Fibroblast of villous mesenchyme (primary cell): ENCODE measurements at places on chromosomes 2 and 18. TPM values are rescaled to one million over a fixed set of nuclear protein-coding genes. Genes with fewer than 3 reads are reported as not detected.

DNA sequence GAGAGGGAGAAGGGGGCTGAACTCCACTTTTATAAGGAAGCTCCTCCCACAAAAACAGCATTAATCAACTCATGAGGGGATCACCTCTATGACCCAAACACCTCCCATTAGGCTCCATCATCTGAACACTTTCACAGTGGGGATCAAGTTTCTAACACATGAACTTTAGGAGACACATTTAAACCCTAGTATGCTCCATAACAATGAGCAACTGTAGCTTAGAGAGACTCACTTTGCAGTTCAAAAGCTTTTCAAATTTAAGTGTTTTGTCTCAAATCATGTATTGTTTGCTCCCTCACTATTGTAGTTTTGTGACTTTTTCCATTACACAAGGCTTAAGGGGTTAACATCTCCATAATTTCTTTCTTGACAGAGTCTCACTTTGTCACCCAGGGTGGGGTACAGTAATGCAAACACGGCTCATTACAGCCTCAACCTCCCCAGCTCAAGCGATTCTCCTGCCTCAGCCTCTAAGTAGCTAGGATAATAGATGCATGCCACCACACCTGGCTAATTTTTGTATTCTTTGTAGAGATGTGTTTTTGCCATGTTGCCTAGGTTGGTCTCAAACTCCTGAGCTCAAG lies 352.7 kb upstream of the CDH20 start:
- no peak for DNase-seq

DNA sequence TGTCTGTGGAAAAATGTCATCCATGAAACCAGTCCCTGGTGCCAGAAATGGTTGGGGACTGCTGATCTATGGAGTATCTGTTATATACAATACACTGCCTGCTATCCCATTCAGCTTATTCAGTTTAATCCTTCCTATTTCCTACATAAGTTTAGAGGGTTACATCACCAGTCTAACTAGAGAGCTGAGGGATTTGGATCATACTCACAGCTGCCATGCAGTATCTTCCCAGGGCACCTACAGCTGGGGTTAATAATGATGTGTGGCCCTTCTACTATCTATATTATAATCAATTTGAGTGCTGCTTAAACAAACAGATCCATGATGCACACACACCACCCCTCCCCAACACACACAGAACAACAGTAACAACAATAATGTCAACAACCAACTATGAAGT lies 524.0 kb downstream of the LRRTM4 start:
- peak; percentile 13 for DNase-seq

DNA sequence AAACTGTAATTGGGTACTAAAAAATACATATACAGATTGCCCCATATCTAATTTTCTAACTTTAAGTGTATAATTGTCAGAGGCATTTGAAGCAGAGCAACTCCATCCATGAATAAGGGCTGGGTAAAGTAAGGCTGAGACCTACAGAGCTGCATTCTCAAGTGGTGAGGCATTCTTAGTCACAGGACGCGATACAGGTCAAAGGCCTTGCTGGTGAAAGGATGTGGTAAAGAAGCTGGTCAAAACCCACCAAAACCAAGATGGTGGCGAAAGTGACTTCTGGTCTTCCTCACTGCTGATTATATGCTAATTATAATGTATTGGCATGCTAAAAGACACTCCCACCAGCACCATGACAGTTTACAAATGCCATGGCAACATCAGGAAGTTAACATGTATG lies 50.0 kb downstream of the SLC8A1 start:
- DNase-seq = peak; percentile 69

DNA sequence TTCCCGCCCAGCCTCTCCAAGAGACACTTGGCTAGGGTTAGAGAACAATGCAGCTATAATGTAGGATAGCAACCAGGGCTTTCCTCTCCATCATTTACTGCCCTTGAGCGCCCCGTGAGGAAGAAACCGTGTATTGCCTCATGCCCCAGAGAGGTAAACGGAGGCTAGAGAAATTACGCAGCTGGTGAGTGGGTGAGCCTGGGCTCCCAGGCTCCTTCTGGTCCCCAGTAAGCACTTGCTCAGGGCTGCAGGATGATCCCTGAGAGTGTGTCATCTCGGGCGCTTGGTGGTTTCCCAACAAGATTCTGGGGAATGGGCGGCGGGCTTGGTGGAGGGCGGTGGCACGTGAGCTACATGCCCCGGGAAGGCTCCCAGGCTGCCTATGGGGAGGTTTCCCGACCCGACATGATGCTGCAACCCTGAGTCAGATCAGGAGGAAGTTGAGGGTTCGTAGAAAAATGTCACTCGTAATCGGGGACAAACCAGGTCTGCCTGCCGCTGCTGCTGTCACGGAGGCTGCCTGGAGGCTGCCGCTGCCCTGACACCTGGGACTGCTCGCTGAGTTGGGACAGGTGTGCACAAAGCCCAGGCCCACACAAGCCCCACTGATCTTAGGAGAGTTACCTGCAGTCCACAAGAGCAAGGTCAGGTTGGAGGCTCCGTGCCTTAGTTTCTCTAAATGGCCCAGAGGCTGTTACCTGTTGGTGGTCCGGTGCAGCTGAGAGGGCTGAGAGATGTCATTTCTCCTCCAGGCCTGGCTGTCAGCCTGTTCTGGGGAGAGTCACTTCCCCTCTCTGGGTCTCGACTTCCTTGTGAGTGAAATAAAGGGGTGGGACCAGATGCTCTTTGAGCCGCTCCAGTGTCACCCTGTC lies at the start of gene GPR55:
Gene GPR55, minus strand, starts transcription at position 773 of the 872 bp plus-strand sequence. CDS start 14,280 bp downstream, outside the sequence.
- no peak for DNase-seq

DNA sequence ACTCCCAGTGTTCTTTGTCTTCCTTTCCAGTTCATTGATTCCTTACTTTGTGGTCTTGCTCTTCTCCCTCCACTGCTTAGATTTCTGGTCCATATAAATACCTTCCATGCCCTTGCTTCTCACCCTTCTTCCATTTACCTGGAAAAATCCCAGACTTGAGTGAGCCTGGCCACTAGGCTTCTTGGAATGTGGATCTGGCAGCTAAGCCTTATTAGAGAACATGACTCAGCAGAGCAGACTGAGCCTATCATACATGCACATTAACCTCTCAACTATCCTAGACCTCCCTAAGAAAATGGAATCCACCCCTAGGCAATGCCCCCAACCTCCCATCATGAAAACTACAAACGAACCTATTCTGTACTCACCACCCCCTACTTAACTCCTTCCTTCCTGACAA lies 127.7 kb downstream of the RHBDD1 start:
- DNase-seq = peak; percentile 63

- no peak for DNase-seq
Observed at GRCh38 chr2:41736105-41736567, 311.7 kb upstream of the PKDCC start.

DNA sequence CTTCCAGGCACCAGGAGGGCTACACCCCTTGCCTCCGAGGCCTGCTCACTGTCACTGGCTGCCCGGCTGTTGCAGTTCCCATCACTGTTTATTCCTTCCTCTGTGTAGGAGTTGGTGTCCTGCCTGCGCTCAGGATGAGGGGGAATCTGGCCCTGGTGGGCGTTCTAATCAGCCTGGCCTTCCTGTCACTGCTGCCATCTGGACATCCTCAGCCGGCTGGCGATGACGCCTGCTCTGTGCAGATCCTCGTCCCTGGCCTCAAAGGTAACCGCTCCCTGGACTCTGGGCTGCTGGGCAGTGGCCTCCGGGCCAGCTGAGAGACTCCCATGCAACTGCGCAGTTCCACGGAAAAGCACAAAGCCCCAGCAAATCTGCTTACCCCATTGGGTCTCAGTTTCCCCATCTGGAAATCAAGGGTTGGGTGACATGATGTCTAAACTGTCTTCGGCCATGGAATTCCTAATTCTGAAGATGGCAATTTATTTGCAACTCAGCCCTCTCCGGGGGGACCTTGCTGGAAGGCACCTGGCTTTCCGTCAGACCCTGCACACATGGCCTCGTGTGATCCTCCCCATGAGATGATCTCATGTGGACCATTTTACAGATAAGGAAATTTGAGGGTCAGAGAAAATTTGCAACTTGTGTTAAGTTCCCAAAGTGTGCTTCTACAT lies 9.4 kb downstream of the COLEC11 start:
- peak; percentile 53 for DNase-seq

GRCh38 chr2:199603721-199604291 lies 146.1 kb upstream of the SATB2 start:
- DNase-seq = no peak

GRCh38 chr2:199409759-199410529 lies 47.8 kb downstream of the SATB2 start:
- peak; percentile 6 for DNase-seq

DNA sequence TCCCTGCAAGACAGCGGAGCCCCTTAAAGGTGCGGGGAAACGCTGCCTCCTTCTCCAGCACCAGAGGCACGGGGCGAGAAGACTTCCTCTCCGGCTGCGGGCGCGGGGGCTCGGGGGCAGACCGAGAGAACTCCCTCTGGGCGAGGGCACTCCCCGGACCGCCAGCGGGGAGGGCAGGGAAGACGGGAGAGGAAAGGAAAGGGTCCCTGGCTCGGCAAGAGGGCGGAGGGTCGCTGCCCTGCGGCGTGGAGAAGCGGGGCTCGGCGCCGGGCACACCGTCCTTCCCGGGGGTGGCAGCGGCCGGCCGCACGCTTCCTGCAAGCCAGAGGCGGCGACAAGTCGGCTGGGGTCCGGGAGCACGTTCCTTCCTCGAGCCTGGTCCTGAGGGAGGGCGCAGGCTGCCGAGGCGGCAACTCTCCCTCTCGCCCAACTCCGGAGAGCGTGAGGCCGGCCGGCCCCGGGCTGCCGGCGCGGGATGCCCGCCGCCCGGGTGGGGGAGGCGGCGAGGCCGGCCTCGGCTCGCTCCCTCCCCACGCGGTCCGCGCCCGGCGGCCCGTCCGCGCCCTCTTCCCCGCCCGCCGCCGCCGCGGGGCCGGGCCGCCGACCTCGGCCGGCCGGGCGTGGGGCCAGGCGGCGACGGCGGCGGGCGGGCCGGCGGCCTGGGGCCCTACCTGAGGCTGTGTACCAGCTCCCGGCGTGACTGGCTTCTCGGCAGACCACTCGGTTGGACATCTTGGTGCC lies 1.1 kb downstream of the MEMO1 start:
- DNase-seq = peak; percentile 30

- DNase-seq = peak; percentile 84
Observed at GRCh38 chr18:35524226-35524625, 26.5 kb upstream of the INO80C start.

- no peak for DNase-seq
Observed at GRCh38 chr2:216878072-216878471, 18.2 kb upstream of the TNP1 start.

GRCh38 chr2:218786133-218786532 lies 4.2 kb downstream of the CYP27A1 start:
- DNase-seq = no peak

DNA sequence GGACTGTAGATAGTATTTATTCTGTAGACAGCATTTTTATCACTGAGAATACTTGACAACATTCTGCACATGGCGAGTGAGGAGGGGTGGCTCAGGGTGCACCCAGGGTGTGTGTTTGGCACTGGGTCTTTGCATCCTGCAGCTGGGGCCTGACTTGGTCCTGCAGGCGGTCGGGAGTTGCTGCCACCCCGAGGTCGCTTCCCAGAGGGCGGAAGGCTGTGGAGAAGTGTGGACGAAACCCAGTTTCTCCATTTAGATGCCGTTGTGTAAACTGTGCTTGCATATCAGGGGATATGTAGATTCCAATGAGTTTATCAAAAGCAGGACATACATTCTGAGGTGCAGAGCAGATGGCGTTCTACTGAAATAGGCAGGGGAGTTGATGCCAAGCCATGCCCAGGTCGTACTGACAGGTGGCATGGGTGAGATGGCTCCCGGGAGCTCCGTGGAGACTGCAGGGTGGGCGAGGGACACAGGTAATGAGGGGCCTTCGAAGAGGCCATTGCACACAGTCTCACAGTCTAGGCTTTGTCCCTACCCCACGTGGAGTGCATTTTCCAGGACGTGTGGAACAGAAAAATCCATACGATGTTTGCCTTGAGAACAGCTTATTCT lies 74.5 kb downstream of the RTP5 start:
- DNase-seq = no peak

- DNase-seq = peak; percentile 11
Observed at GRCh38 chr2:29238497-29238896, 123.3 kb downstream of the CLIP4 start.

DNA sequence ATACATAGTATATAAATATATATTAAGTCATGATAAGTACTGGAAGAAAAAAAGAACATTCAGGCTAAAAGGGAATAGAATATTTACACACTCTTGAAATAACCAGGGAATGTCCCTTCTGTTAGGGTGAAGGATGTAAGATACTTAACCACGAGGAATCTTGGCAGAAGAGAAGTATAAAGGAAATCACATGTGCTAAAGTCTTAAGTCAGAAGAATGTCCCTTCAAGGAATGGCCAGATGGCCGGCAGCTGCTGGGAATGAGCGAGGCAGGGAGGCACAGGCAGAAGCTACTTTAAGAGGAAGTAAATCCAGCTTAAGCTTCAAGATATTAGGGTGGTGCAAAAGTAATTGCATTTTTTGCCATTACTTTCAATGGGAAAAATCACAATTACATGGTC lies 5.5 kb downstream of the CCDC102B start:
- peak; percentile 98 for DNase-seq

DNA sequence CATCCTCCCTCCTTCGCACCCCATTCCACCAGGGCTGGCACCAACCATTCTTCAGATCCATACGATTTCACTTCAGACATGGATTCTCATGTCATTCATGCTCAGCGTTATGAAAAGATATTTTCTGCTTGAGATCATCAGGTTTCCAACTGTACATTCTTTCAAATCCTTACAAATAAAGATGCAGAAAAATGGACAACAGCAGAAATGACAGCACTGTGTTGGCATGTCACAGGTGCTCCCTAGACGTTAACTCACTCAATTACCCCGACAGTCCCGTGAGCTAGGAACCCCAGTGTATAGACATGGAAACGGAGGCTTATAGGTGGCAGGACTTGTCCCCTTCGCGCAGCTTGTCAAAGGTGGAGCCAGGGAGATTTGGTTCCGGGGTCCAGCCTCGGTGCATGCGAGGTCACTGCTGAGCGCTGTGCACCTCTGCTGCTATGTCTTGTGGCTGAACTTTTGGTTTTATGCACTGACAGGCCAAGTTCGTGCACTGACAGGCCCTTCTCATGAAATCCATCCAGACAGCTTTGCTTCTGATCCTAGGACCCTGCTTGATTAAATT lies 17.7 kb downstream of the FHL2 start:
- no peak for DNase-seq

GRCh38 chr18:57095884-57096283 lies 51.0 kb upstream of the BOD1L2 start:
- DNase-seq = no peak

DNA sequence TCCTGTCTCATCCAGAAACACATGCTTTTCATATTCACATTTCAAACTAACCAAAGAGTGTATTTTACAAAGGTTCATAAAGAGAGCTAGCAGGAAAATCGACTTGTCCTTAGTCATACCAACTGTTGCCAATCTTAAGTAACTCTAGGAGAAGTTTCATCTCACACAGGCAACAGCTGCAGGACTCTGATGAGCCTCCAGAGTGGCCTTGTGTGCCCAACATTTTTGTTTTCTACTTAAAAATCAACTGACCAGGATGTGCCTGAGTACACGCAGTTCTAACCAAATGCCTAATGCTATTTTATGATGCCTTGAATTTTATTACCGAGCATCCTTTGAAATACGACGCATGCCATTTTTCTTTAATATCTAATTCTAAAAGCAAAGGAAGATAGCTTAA lies 595.9 kb upstream of the LRRTM4 start:
- DNase-seq = no peak

Gene GAREM1
- total RNA-seq = 0.86 and 0.97 TPM in 2 replicates

Gene AQP12A
- not detected in 2 replicates for total RNA-seq

Gene MAT2A
- total RNA-seq = 113 and 124 TPM in 2 replicates

Gene DNAH7
- total RNA-seq = under 0.01 and 0.32 TPM in 2 replicates

Gene SKOR2
- not detected in 2 replicates for total RNA-seq

Gene ABCG8
- total RNA-seq = not detected in 2 replicates
